CD8-positive, alpha-beta T cell (primary cell): ENCODE measurements at places on chromosomes 2 and 18. TPM values are rescaled to one million over a fixed set of nuclear protein-coding genes. Genes with fewer than 3 reads are reported as not detected.

Gene GPR39
- total RNA-seq = not detected

Gene PROM2
- total RNA-seq = 0.44 TPM

Gene COLEC12
- total RNA-seq = not detected

Gene R3HDM1
- 35.3 TPM for total RNA-seq

Gene ASB18
- not detected for total RNA-seq

Gene DSC1
- 2.1 TPM for total RNA-seq
